Smooth muscle cell of trachea (primary cell): ENCODE measurements at places on chromosomes 4 and X. TPM values are rescaled to one million over a fixed set of nuclear protein-coding genes. Genes with fewer than 3 reads are reported as not detected.

The SULT1B1 gene
- total RNA-seq, result under 0.01 and 0.15 TPM in 2 replicates

The PPP4R3C gene
- not detected in 2 replicates for total RNA-seq

The GPR34 gene
- total RNA-seq, result not detected in 2 replicates

The FAM53A gene
- total RNA-seq, result 2.3 TPM in 2 replicates

The ASB9 gene
- 1.2 and 2.5 TPM in 2 replicates for total RNA-seq

The ATP10D gene
- 25.3 and 33.1 TPM in 2 replicates for total RNA-seq

The DMRTC1B gene
- not detected in 2 replicates for total RNA-seq

The CPLX1 gene
- total RNA-seq, result 0.17 TPM in 1 of 2 replicates, not detected in the other

The BGN gene
- 10.5 and 57.7 TPM in 2 replicates for total RNA-seq

The PAGE2 gene
- not detected in 2 replicates for total RNA-seq

The CTAG1A gene
- total RNA-seq, result not detected in 2 replicates

The SLC9A7 gene
- 62.9 and 67.9 TPM in 2 replicates for total RNA-seq

The GAR1 gene
- 1.3 and 3.5 TPM in 2 replicates for total RNA-seq

The CYTL1 gene
- total RNA-seq, result 0.15 and 0.17 TPM in 2 replicates

The CT45A2 gene
- not detected in 2 replicates for total RNA-seq

The DDX53 gene
- not detected in 2 replicates for total RNA-seq

The IQCM gene
- not detected in 2 replicates for total RNA-seq
